ENCODE measurements at places on chromosomes 4 and X.

DNA sequence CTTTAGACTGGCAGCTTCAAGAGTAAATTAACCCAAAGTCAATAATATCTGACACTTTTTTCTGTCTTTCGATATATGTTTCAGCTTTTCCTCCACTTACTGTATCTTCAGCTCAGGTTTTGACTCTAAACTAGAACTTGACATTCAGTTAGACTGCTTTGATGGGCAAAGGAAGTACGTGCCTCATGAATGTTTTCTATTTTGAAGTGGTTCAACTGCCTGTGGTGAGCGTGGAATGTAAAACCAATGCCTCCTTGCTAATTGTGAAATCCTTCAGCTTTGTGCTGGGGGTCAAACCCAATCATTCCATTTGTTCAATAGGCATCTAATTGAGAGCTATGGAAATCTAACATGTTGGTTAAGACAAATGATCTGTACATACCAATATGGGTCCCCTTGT lies 857.0 kb upstream of the HTR2C start:
- DNase-seq: peak; percentile 62

GRCh38 chrX:123169247-123169901 lies 14.7 kb upstream of the GRIA3 start:
- no peak for DNase-seq

DNA sequence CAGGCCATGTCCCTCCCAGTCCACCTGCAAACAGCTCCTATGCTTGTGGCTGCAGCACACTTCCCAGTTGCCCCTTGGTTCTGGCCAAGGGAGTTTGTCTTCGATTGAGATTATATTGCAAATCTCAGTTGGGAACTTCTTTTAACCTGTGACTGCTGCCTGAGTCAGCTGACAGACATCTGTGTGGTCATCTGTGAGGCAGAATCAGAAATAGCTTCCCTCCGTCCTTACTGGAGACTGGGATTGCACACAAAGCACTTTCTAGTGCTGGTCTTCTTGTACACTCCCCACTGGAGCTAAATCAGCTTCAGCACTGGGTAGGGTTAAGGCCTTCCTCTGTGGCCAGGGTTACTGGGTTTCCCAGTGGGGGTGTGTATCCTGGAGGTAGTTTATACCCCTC lies 34.3 kb downstream of the ZNF330 start:
- DNase-seq: no peak

DNA sequence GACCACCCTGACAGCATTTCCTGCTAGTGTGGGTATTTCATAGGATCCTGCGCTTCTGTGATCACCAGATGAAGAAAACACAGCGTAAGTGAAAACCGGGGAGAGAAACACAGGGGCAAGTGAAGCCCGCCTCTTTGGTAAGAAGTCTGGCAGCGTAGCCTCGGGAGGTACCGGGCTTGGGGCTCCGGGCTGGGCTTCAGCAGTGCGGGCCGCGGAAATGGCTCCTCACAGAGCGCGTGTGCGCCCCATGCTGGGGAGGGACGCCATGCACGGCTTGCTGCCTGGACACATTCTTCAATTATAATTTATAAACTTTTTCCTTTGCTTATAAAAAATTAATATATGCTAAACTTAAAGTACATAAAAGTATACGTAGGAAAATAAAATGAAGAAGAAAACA lies 151.5 kb downstream of the AFAP1 start:
- no peak for DNase-seq

DNA sequence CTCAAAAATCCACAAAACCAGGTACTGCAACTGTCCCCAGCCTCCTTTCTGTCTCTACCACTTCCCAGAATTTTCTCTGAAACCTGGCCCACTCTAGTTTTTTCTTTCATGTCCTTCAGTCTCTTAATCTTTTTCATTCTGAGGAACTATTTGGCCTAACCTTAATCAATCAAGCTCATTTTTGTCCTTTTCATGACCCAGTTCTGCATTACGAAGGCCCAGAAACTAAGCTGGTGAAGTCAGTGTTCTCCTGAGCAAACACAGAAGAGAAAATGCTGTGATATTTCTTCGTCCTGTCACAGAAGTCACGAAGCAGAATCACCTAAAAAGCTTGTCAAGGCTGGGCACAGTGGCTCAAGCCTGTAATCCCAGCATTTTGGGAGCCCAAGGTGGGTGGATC lies 131.7 kb upstream of the EDNRA start:
- no peak for DNase-seq

DNA sequence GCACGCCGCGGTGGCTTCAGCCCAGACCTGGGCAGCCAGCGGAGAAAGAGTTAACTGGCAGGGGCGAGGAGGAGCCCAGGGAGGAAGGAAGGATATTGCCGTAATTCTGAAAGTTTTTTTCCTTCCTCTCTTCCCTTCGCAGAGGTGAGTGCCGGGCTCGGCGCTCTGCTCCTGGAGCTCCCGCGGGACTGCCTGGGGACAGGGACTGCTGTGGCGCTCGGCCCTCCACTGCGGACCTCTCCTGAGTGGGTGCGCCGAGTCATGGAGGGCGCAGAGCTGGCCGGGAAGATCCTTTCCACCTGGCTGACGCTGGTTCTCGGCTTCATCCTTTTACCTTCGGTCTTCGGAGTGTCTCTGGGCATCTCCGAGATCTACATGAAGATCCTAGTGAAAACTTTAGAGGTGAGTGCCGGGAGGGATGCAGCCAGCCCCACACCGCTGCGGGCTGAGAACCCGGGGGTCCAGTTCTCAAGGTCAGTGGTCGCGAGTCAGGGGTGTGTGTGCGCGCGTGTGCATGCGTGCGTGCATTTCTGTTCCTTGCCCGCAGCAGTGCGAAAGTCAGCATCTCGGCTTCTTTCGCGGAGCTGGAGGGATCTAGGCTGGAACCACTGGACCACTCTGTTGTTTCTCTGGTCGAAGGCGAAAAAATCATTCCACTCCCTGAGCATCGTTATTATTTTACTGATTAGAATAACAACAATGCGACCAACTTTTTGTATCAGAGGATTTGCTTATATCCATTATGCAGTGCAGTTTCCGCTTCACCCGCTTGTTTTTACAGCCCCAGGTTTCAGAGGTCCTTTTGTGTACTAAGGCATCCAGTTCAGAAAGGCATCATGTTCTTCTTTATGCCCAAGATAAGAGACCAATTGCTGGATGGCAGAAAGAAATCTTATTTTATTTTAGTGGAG lies 709 bp downstream of the GPAT3 start:
- DNase-seq: no peak

DNA sequence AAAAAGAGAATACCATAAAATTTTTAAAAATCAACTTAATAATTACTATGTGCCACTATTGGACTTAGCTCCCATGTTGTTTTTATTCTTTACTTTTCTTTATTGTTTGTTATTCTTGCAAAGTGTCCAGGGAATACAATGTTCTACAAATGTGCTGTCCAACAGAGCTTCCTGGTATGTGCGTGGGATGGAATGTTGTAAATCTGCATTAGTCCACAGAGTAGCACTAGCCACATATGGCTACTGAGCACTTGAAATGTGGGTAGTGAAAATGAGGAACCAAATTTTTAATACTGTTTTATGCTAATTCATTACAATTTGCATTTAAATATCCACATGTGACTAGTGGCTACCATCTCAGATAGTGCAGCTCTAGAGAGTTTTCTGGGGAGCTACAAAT lies 14.3 kb upstream of the CORIN start:
- no peak for DNase-seq

DNA sequence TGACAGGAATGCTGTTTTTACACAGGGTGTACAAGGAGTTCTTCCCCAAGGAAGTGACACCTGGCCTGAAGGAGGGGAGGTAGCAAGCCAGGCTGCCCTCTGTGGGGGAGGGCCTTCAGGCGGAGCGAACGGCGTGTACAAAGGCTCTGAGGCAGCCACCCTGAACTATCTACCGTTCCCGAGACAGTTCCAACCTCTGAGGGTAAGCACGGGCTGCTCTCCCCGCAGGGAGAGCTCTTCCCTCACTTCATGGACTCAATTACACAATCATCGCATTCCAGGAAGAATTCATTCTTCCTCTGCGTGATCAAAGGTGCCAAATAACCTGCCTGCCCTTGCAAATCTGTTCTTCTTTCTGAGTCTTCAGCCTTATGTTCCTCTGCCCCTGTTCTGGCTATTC lies 4.8 kb downstream of the ELK1 start:
- no peak for DNase-seq

GRCh38 chr4:115119804-115120352 lies 6.5 kb upstream of the NDST4 start:
- DNase-seq: no peak

DNA sequence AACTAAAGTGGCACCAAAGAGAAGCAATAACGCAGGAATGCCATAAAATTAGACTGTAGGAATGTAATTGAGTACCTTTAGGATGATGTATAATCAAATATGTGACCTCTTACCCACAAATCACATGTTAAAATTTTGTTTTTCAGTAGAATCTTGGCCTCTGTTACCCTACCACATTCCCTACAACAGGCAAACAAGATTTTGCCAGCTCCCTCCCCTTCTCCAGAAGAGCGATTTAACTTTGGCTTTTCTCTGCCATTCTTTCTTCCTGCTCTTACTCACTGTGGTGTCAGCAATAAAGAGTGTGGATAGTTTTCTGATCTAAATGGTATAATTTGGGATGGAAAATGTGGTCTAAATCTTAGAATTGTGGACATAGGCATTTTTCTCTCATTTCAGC lies 57.2 kb downstream of the TRIM2 start:
- no peak for DNase-seq

Data from DND-41 (cell line).